NCI-H1092 treated with DMSO at 0.1 percent for 48 hours (cell line): ENCODE measurements at places on chromosomes 16 and 17.

DNA sequence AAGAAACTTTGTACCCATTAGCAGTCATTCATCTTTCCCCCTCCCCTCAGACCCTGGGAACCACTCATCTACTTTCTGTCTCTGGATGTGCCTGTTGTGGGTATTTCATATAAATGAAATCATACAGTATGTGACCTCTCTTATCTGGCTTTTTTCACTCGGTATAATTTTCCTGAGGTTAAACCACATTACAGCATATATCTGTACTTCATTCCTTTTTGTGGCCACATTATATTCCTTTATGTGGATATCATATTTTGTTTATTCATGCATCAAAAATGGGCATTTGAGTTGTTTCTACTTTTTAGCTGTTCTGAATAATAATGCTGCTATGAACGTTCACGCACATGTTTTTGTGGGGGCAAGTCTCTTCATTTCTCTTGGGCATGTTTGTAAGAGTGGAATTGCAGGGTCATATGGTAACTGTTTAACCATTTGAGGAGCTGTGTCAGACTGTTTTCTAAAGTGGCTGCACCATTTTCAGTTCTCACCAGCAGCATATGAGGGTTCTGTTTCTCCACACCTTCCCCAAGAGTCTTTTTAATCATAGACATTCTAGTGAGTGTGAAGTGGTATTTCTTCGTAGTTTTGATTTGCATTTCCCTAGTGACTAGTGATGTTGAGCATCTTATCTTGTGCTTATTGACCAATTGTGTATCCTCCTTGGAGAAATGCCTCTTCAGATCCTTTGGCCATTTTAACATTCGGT, 3.8 kb downstream of the SNX29 start:
- DNase-seq: no peak

DNA sequence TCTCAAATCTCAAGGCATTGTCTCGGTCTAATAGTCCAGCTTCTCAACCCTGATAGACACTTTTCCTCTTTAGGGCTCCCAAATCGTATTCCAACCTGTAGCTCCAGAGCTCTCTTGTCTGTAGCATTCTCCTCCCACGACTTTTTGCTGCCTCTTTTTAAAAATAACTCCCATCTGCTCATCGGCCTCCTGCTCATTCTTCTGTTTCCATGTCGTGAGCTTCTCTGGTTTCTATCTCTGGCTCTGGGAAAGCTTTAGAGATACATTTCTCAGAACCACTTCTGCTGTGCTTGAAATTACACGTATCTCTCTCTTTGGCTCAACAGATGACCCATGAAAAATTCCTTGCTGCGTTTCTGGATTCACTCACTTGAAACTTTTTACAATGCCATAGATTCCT, 609.6 kb upstream of the C16orf82 start:
- DNase-seq: no peak

DNA sequence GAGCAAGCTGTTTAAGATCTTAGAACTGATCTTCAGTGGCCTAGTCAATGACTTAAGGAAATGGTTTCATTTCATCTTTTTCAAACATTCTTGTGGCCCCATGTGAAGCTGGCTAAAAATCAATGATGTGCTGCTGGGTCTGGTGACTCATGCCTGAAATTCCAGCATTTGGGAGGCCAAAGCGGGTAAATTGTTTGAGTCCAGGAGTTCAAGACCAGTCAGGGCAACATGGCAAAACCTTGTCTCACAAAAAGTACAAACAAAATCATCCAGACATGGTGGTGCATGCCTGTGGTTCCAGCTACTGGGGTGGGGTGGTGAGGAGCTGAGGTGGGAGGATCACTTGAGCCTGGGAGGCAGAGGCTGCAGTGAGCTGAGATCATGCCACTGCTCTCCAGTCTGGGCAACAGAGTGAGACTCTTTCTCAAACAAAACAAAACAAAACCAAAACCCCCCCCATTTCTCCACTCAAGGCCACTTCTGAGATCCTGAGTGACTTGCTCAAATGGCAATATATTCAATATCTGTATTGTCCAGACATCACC, 17.4 kb upstream of the COL1A1 start:
- no peak for DNase-seq

DNA sequence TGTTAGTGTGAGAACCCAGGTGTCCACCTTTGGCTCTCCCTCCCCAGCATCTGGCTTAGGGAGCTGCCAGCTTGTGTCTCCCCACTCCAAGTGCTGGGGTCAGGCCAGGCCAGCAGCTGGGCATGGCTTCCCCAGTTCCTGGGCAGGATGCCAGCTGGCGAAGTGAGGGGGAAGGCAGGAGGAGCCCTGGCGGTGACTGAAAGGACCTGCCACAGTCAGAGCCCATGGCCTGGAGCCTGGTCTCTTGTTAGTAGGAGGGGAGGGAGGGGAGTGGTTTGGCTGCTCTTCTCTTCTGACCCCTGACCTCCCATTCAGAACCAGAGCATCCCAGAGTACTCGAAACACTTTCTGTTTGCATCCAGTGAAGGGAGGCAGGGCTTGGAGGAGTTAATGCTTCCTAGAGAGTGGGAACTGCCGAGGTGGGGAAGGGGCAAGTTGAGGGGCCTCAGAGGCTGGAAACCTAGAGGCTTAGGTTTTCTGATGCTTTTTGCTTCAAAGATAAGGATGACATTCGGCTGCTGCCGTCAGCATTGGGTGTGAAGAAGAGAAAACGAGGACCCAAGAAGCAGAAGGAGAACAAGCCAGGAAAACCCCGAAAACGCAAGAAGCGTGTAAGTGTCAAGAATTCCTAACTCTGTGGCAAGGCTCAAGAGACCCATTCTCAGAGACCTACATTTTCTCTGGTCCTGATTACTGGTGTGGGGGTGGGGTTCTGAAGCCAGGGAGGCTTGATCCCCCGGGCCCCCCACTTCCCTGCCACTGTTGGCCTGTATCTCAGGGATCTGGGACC, 772 bp downstream of the CHD3 start:
- DNase-seq: peak; percentile 96

GRCh38 chr16:15682105-15682570, 32.1 kb downstream of the NDE1 start:
- DNase-seq: no peak

DNA sequence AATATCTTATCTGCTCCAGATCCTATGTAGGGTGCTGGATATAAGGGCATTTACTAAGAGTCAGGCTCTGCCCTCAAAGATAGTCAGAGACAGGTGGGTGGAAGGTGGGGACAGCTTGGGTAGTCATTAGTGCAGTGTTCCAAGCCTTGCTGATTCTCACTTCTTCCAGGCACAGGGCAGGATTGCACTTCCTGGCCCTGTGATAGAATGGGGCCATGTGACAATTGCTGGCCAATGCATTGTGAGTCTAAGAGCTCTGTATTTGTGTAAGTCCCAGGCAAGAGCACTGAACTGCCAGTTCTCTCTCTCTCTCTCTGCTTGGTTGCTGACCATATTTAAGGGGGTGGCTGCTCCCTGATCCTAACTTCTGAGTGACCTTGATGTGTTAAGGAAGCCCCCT, 112.1 kb downstream of the C16orf78 start:
- no peak for DNase-seq

DNA sequence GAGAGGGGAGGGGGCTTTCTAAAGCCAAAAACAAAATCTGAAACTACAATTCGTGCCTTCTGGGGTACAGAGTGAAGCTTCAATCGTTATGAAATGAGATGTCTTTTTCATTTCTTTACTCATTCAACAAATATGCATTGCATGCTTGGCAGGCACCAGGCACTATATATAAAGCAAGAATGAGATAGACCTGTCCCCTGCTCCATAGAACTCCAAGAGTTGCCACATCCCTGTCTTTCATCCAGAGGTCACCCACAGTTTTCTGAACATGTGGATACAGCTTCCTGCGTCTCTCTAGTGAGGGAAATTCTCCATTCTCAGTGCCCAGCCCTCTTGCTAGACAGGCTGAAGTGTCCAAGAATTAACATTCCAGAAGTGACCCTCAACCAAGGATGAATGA, 343.2 kb upstream of the MAF start:
- no peak for DNase-seq

GRCh38 chr16:6496996-6497395, 835.6 kb upstream of the RBFOX1 start:
- no peak for DNase-seq

GRCh38 chr16:2809149-2809760, 7.8 kb upstream of the PRSS21 start:
- DNase-seq: no peak

DNA sequence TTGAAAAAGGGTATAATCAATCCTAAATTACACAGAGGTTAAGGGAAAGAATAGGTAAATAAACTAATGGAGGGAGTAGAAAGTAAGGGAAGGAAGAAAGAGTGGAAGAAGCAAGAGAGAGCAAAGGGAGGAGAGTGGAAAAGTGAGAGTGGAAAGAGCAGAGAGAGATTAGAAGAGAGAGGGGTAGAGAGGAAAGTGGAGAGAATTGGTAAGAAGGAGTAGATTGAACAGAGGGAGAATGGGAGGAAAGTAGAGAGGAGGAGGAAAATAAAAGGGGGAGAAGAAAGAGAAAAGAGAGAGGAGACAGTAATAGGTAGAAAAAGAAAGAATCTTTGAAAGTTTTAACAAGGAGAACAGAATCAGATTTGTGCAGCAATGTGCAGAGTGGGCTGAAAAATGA, 24.9 kb downstream of the TERB1 start:
- no peak for DNase-seq

DNA sequence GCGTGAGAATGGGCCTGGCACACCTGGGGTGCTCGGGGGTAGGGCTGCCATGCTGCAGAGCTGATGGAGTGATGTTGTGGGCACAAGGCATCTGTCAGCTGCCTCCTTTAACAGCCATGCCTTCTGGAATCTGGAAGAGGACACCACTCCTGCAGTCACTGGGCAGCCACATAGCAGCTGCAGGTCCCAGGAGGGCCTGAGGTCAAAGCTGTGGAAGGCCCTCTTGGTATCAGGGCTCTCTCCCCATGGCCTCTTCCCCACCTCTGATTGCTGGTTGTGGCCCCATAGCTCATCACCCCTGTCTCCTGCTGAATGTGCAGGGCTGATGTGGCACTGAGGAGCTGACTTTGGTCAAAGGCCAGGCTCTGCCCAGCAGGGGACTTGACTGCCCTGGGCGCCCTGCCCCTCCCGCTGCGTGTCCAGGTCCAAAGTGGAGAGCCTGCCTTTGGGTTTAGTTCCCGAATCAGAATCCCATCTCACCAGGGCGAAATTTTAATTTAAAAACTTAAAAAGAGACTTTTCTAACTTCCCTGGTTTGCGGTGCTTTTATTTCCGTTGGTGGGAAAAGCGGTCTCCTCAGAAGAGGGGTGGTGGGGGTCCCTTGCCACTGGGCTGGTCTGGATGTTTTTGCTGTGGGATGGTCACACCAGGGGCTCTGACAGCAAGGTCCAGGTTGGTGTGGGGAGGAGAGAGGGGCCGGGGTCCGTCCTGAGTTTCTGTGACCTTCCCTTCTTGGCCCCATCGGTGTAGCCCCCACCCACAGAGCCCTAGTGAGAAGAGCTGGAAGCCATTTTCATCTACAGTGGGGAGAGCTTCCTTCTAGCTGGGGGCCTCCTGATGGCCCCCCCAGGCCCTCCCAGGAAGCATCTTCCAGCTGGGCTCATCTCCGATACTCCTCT, 5.9 kb downstream of the UBALD2 start:
- no peak for DNase-seq

DNA sequence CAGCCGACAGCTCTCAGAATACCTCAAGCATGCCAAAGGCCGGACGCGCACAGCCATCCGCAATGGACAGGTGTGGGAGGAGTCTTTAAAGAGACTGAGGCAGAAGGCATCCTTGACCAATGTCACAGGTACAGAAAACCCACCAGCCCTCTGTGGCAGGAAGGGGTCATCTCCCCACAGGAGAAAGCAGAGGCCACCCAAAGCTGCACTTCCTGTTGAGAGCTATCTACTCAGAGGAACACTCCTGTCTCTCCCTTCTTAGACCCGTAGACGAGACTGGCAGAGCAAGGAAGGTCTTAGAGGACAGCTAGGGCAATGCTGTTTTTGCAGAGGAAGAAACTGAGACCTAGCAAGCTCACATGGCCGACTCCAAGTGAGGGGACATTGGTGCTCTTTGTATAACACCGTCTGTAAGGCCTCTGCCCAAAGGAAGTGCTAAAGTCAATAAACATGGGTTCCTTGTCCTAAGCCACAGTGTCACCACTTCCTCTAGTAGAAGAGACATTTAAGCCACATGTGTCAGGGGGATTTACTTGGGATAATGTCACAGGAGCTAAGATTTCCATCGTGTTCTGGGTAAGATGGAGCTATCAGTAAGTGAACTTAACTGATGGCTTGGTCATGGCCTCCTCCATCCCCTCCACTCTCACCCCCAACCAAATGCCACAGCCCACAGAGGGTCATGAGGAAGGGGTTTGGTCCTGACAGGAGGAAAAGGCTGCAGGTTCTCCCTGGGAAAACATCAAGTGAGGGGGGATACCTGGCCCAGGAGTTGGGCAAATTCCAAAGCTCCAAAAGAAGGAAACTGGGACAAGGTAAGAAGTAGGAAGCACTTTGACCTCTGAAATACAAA, 9.4 kb downstream of the LPO start:
- no peak for DNase-seq

DNA sequence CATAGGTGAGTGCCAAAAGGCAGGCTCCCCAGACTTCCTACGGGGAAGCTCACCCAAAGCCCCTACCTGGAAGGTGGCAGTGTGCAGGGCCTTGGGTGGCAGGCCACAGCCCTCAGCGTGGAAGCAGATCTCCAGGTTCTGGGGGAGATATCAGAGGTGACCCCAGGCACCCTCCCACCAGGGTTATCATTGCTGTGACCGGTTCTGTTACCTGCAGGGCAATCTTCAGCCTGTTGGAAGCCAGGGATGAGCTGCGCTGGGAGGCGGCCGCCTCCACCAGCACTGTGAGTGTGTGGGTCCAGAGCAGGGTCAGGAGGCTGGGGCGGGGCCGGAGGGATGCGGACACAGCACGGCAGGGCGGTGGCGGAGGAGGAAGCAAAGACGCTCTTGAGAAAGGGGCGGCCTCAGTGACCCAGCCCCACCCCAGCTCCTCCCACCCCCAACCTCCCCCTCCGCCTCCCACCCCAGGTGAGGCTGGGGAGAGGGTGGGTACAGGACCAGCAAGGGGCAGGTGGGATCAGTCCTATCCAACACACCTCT, 13.1 kb downstream of the UNC13D start:
- DNase-seq: no peak

GRCh38 chr16:1647856-1648255, 30.2 kb upstream of the JPT2 start:
- no peak for DNase-seq

DNA sequence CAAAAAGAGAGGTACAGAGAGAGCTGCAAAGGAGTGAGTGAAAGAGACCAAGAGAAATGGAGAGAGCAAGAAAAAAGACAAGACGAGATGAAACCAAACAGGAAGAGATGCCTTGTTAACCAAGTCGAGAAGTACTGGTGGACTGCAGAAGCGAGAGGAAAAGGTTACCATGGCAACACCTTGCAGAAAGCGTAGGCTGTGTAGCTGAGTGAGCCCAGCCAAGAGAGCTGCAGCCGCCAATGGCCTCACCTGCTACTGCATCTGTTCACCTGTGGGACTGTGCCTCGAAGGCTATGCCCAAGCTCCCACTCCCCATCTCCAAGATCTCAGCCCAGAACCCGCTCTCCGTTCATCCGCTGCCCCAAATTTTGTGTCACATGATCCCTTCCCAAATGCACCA, 161.3 kb downstream of the SLC39A11 start:
- no peak for DNase-seq

GRCh38 chr17:75124819-75125162, 6.8 kb downstream of the NT5C start:
- no peak for DNase-seq

GRCh38 chr17:8116776-8117175, 1.5 kb downstream of the ALOXE3 start:
- DNase-seq: no peak

- no peak for DNase-seq
Measured at GRCh38 chr17:81035521-81036196, 708 bp downstream of the BAIAP2 start.
